Stimulated activated naive B cell treated with anti-CD40 and anti-IgM and Interleukin-4, amounts not matched to agents 10 μg/mL and 1 μg/mL and 100 μg/mL, for 72 hours (primary cell): ENCODE measurements at places on chromosomes 2 and 18.

DNA sequence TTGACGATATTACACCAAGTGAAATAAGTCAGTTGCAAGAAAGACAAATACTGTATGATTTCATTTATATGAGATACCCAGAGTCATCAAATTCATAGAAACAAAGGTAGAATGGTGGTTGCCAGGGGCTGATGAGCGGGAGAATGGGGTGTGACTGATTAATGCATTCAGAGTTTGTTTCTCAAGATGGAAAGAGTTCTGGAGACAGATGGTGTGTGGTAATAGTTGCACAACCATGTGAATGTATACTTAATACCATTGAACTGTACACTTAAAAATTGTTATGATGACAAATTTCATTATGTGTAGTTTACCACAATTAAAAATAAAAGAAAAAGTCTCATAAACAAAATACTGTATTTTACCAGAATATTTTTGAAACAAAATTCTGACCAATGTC lies 117.3 kb downstream of the PIGN start:
- no peak for DNase-seq

DNA sequence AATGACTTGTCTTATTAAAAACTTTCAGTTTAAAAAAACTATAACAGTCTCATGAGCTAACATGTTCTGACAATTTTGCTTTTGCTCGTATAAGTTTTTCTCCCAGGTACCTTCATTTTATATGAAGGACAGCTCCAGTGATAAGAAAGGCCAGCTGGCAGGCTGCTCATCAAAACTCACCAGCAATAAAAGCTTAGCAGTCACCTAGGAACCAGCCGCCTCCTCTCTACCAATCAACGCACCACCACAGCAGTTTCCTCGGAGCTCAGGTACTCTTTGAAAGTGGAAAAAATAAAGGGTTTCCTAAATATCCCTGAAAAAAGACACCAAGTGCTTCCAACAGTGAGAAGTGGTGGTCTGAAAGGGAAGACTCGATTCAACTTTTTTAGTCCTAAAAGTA lies 100.9 kb upstream of the CCDC150 start:
- DNase-seq, result no peak

- no peak for DNase-seq
Observed at GRCh38 chr2:25618676-25619075, 54.7 kb downstream of the DTNB start.

DNA sequence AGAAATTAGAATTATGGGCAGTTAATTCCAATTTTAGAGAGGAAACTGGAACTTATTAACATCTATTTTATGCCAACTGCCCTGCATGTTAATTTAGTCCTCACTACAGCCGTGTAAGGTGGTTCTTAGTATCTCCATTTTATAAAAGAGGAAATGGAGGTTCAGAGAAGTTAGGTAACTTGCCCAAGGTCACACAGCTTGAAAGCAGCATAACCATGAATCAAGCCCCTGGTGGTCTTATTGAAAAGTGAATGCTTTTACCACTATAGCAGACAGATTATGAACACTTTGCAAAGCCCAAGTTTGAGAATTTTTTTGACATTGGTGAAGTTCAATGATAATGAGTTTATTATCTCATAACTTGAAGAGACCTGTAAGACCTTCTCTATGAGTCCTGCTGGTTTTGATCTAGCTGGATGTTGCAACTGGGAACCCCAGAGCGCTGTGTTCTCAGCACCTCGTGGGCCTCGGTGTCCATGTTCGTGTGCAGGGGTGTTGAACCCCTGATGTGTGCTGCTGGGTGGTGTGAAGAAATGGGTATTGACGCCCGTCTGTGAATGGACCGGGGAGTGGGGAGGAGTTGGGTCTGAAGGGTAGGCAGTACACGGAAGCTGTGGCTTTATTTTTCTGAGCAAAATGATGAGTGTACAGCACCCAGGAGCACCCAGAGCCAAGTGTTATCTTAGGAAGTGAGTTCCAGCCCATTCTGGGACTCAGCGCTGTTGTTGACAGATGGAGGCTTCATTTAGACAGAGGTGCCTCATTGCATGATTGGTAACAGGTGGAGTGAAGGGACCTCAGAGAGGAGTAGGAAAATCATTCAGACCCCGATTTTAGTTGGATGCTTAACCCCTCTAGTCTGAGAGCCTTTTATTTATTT lies 9.7 kb downstream of the GREB1 start:
- no peak for DNase-seq

DNA sequence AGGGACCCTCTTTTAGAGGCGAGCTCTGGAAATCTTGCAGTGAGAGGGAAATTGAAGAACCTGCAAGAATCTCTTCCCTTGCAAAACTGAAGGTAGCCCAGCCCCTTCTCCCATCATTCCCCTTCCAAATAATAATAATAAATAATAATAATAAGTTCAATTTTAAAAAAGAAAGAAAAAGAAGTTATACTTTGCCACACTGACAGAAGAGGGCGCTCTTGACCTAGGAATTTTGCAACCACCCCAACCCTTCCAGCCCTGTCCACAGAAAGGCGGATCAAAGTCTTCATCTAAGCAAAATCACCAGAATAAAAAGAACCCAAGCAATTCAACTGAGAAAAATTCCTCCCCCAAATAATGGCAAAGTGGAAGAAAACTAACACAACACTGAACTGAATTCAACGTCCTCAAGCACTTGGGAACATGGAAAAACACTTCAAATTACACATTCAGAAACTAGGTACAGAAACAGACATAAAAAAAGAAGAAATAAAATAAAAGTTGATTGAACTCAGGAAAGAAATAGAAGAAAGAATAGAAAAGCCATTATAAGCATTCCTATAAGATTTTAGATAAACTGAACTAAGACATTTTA lies 98.9 kb upstream of the GLS start:
- no peak for DNase-seq

GRCh38 chr2:40155728-40156127 lies 296.2 kb downstream of the SLC8A1 start:
- no peak for DNase-seq

GRCh38 chr2:120384486-120385354 lies 38.8 kb downstream of the INHBB start:
- no peak for DNase-seq

GRCh38 chr2:230000118-230000841 lies 68.4 kb downstream of the SLC16A14 start:
- peak; percentile 9 for DNase-seq

DNA sequence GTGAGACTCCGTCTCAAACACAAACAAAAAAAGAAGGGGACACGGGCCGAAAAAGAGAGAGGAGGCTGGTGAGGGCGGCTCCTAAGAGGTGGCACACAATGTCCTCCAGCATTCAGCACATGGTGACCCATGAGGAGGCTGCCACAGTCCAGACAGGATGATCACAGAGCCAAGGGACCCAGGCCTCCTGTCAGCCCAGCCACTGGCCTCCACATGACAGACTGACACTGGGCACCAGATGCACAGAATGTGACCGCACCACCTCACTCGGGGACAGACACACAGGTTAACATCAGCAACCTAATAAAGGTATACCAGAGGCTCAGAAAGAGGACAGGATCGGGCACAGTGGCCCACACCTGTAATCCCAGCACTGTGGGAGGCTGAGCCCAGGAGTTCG lies 21.0 kb downstream of the PASK start:
- DNase-seq, result no peak

DNA sequence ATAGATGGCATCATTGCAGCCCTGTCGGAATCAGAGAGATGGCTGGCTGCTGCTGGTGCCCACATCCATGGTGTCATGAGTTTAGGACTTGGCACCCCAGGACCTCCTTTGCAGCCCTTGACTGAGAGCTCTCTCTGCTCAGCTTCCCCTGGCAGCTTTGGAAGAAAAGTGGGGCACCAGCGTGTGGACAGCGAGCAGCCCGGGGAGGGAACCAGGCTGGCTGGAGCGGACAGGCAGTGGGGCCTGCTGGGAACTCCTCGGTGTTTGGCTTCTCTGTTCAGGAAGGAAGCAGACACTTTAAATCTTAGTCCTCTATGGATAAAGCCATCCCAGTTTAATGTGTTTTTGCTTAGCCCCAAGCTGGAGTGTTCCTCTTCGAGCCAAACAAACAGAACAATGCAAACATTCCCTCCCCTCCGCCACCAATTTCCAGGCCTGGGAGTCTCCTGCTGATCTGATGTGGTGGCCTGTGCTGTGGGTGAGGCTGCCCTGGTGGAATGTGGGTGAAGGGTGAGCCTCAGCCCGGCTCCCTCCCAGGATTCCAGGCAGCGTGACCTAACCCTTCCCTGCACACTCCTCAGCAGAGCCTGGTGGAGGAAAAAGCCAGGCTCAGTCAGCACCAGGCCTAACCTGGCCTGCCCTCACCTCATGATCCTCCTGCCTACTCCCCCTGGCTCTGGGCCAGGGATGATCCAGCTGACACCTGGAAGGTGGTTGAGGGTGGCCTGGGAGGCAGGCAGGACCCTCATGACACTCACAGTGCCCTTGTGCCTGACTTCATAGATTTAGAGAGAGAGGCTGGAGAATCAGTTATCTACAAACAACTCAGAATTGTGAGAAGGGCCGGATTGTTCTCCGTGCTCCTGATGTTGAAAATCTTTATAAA lies 21.6 kb upstream of the ITGB6 start:
- DNase-seq, result no peak

- DNase-seq, result no peak
Observed at GRCh38 chr18:74310411-74310810, 5.2 kb upstream of the C18orf63 start.

- no peak for DNase-seq
Observed at GRCh38 chr2:230843132-230843531, 21.6 kb upstream of the ITM2C start.

- no peak for DNase-seq
Observed at GRCh38 chr2:231800493-231801091, 14.3 kb downstream of the COPS7B start.
